Smooth muscle cell of trachea (primary cell): ENCODE measurements at places on chromosomes 1 and 21. TPM values are rescaled to one million over a fixed set of nuclear protein-coding genes. Genes with fewer than 3 reads are reported as not detected.

The GJB4 gene
- total RNA-seq: not detected in 2 replicates

The SH3BGRL3 gene
- 36.8 and 70.3 TPM in 2 replicates for total RNA-seq

The INAVA gene
- not detected in 2 replicates for total RNA-seq

The TRMT13 gene
- total RNA-seq: 13.9 and 21.4 TPM in 2 replicates
